ENCODE measurements at places on chromosomes 1 and 21.

- no peak for DNase-seq
Observed at GRCh38 chr1:91653183-91653582, 152.5 kb downstream of the CDC7 start.

DNA sequence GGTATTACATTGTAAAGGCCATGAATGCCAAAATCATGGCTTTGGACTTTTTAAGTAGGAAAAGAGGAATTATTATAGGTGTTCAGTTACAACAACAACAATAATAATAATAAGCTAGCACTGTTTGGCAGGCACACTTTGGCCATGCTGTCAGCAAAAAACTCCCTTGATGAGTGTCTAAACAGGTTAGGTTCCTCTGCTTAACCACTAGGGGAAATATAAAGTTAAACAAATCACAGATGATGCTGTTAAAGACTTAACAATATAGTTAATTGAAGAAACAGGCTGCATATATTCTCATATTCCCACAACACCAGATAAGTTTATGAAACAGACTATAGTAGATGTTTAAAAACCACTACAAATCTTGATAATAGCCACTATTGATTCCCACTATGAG lies 46.4 kb downstream of the RGS21 start:
- DNase-seq: no peak

GRCh38 chr1:178362747-178363146 lies 134.0 kb downstream of the CLEC20A start:
- DNase-seq: no peak

GRCh38 chr1:85822696-85823095 lies 114.5 kb upstream of the ZNHIT6 start:
- DNase-seq: no peak

DNA sequence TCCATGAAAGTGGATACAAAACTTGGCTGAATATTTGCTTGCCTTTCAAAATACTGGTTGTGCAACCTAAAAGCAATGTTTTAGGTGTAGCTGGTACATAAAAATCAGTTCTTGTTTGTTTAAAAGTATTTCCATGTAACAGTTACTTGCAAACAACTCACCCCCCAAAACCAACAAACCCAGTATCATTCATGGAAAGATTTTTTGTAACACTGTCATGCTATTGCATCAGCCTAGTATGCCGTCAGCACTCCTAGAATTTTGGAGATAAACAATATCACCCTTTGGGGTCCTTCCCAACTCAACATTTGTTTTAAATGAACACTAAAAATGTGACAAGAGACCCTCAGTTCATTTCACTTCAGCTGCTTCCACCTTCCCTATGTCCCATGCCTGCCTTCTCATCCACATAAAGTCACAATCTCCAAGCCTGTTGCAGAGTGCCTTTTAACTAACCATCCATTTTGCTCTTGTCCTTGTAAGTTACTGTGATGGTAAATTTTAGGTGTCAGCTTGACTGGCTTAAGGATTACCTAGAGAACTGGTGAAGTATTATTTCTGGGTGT lies 425.3 kb downstream of the DUSP10 start:
- DNase-seq: no peak

- DNase-seq: no peak
Observed at GRCh38 chr1:43276673-43277072, 6.9 kb downstream of the TMEM125 start.

DNA sequence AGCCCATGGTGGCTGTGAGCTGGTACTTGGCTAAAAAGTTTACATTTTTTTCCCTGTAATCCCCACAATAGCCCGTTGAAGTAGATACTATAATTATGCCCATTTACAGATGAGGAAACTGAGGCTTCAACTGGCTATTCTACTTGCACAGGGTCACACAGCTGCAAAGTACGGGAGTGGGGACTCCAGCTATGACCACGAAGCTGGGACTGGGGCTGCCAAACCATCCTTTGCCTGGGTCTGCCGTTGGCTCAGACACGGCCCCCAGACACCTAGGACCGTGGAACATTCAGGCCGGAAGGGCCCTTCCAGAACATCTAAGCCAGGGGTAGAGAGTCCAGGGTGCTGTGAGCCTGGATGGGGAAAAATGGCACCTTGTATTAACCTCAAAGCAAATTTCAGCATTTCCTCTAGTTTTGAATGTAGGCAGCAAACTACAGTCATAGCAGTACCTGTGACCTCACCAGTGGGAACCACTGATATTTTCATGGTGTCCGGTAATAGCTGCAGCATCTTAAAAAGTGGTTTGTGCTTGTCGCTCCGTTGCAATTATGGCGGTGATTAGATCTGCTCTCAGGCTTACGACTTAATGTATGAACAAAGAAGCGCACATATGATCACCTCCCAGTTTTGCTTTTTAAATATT lies 4.3 kb downstream of the TP73 start:
- DNase-seq: no peak

- peak; percentile 31 for DNase-seq
Observed at GRCh38 chr1:192809307-192810252, 741 bp downstream of the RGS2 start.

GRCh38 chr1:29698033-29698432 lies 461.7 kb downstream of the PTPRU start:
- DNase-seq: no peak

DNA sequence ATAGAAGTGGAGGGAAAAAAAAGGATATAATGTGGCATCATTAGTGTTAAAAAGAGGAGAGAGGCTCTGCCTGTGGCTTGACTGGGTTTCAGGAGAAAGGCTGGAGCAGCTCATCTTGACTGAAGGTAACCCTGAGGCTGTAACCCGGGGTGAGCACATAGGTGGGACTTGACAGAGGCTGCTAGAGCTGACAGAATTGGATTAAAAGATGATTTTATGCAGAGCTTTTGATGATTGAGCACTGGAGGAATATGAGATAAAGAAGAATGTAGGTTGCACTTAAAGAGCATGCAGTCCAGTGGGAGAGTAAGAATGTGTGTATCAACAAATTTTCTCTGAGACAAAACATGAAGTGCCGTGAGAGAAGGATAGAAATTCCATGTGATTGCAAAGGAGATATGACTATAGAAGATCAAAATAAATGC lies 17.3 kb downstream of the LAMC1 start:
- DNase-seq: no peak

- no peak for DNase-seq
Observed at GRCh38 chr1:227351443-227351842, 33.2 kb upstream of the CDC42BPA start.

Measured in large intestine (tissue), 12 donors.